ENCODE measurements at places on chromosomes 4 and X.

GRCh38 chr4:109083911-109084310 lies 218.5 kb downstream of the COL25A1 start:
- DNase-seq, result no peak

- no peak for DNase-seq
Observed at GRCh38 chr4:17956245-17956644, 65.3 kb downstream of the LCORL start.

GRCh38 chrX:44637282-44637681 lies 94.6 kb upstream of the FUNDC1 start:
- DNase-seq, result no peak

DNA sequence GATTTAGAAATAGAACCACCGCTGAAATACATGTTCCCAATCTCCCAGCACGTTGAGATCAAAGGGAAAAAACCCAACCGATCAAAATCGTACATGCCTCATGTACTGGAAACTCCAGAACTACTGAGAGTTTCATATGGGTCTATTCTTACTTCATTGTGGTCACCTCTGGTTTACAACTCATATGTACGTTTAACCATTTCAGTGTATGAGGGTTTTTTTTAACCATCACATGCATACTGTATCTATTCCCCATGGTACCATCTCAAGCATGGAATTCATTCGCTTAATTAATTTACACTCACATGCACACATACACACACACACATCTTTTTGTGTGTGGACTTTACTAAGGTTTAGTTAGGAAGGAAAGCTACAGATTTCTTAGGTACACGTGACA lies 46.0 kb upstream of the CLNK start:
- no peak for DNase-seq

GRCh38 chrX:113741744-113742143 lies 842.1 kb upstream of the HTR2C start:
- DNase-seq, result no peak

GRCh38 chrX:68980906-68981616 lies 152.2 kb downstream of the EFNB1 start:
- no peak for DNase-seq

DNA sequence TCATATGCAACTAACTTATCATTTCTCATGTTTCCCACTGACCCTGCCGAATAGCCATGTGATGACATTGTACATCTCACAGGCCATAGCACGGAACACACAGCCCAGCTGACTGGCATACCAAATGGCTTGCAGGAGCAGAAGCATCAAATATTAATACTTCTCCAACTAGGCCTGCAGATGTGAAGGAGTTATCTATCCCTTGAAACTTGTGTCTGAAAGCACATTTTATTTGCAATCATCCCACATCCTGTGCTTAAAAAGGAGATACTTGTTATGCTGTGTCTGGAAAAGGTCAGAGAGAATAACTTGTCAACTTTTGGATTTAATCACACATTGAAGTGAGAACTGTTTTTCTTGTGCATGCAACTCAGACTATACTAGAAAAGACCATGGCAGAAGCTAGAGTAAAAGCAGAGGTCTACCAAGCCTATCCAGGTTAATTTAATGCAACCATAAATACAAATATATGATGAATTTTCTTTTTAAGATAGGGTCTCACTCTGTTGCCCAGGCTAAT lies 100.4 kb downstream of the IRF2 start:
- DNase-seq, result no peak

- DNase-seq, result no peak
Observed at GRCh38 chr4:37892641-37893040, 1.8 kb downstream of the TBC1D1 start.

- DNase-seq, result no peak
Observed at GRCh38 chr4:39394706-39395105, 12.0 kb upstream of the KLB start.

DNA sequence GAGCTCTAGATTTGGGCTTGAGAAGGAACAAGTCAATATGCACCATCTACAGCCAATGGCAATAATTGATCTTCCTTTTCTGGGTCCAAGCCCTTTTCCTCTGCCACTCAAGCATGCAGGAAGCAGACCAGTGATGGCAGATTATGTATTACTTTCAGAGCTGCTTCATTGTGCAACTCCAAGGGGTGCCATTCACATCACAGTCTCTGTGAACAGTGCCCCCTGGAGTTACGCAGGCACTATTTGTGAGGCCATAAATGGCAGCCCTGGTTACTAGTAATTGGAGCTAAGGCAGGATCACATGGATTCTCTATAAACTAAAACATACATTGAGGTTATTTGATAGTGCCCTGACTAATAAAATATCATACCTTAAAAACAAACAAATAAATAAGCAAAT lies 313.4 kb upstream of the SLC7A11 start:
- no peak for DNase-seq

GRCh38 chr4:73045879-73046278 lies 23.6 kb downstream of the COX18 start:
- no peak for DNase-seq

- no peak for DNase-seq
Observed at GRCh38 chr4:21946858-21947257, 1.7 kb downstream of the KCNIP4 start.

DNA sequence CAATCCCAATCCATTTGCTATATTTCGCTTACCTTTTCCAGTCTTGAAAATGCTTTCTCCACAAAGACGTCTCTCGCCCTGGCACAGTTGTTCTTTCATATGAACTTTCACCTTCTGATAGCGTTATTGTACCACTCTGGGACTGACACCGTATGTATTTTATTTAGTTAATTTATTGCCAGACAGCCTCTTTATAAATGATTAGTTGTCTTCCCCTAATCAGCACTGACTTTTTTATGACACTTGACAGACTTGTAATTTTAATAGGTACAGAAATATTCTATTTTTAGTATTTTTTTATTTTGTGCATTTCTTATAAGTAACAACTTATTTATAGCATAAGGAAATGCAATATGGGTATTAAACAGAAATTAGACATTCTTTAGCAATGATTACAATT lies at the start of gene GIMD1:
Gene GIMD1 (minus strand): TSS at position 101 of the 400 bp plus-strand sequence. CDS start 1,343 bp downstream, outside the sequence.
- DNase-seq, result no peak

DNA sequence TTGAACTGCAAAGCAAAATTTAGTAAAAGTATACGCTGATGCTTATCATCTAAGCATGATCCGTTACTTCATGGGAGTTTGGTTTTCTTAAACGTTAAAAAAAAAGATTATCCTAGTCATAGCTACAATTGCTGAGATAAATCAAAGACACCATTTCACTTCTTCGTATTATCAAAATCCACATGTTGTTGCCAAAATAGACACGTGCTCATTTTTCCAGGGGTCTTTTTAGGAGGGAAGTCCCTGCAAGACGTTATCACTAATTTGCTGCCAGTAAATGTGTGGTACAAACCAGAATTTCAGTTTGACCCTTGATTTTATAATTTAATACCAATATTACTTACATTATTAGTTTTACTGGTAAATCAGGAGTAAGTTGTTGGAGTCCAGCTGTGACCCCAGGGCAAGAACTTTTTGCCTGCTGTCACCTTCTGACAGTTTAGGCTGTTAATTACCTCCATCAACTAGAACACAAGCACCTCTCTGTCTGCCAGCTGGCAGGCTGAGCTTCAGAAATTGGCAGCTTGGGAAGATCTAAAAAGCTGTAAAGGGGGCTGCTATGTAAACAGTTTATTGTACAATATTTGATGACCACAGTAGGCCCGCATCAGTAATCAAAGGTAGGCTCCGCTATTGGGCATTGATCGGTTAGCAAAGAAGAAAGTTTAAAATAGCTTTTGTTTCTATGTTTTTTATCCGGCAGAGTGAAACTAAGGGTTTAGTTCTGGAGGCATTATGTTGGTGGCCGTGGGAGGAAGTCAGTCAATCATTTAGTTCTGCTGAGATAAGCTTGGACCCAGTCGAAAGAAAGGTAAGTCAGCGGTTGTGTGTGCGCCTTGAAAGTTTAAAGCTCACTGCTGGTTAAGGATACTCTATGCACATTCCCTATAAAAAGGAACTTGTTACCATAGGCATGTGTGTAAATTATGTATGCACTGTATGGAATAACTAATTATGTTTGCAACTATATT lies 196.4 kb downstream of the FBXO8 start:
- DNase-seq, result no peak

- DNase-seq, result no peak
Observed at GRCh38 chrX:17579026-17579425, 158.3 kb upstream of the SCML1 start.

- no peak for DNase-seq
Observed at GRCh38 chr4:2416564-2417225, 1.8 kb downstream of the ZFYVE28 start.
